Stimulated activated CD8-positive, alpha-beta memory T cell treated with anti-CD3 and anti-CD28 coated beads, Interleukin-2, amount 100 ng/mL, for 1 hour (primary cell): ENCODE measurements at places on chromosomes 4 and X.

- DNase-seq, result no peak
Observed at GRCh38 chrX:67723580-67724351, 179.9 kb downstream of the AR start.

- DNase-seq, result no peak
Observed at GRCh38 chr4:170671171-170671570, 581.4 kb upstream of the AADAT start.

DNA sequence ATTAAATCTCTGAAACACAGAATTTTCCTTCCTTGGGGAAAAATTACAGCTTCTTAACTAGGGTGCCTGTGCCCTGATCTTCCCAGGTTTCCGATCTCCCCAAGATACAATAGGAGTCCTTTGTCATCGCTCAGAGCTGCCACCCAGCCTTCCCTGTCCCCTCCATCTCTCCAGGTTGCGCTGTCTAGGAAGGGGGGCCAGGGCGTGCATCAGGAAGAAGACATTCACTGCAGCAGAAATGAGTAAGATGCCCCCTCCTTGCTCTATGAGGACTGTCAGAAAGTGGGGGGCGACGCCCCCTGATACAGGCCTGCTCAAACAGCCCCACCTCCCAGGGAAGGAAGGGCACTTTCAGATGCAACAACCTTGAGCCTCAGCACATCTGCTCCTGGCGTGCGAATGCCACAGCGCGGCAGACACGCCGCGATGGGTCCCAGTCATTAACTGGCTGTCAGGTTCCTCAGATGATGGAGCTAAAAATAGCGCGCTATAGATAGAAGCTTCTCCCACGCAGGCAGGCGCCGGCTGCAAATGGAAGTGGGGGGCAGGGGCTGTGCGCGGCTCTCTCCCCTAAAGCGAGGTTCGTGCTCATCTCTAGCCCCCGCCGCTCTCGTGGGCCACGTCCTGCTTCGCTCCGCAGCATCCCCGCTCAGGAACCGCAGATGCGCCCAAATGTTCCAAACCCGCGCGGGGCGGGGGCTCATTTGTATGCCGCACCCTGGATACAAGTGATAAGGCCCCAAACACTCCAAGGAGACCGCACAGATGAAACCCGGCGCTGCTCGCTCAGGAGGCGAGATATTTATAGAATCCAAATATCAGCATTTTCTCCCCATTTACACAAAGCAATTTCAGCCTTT lies 57.6 kb upstream of the LGI2 start:
- no peak for DNase-seq

GRCh38 chr4:76569706-76570105 lies 134.7 kb downstream of the SHROOM3 start:
- no peak for DNase-seq

DNA sequence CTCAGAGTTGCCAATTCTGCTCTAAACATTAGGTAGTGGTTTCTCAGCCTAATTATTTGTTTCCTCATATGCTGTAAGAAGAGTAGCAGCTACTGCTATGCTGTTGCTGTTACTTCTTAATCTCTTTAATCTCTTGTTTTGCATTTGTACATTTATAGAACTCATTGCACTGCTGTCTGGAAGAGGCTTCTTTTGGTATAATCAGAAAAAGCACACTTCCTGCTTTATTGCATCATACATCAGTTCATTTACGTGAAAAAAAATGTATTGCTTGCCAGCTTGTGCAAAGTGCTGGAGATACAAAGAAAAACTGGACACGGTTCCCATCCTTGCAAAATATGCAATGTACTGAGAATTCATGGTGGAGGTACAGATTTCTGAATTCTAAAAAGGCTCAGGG lies 332.0 kb downstream of the GRXCR1 start:
- DNase-seq, result no peak

- no peak for DNase-seq
Observed at GRCh38 chr4:15711762-15712161, 8.9 kb downstream of the BST1 start.

DNA sequence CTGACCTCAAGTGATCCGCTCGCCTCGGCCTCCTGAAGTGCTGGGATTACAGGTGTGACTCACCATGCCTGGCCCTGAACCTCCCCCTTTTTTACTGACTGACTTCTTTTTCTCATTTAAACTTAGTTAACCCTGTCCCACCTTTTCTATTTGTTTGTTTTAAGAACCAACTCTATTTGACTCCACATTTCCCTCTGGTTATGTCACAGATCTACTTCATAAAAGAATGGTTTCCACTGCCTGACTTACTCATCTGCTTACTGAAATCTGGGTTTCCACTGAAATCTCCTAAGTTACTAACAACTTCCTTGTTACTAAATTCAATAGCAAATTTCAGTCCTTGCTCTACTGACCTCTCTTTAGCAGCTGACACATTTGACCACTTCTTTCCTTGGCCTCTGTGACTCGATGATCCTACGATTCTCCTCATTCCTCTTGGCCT lies 28.0 kb upstream of the NSUN7 start:
- DNase-seq, result no peak

DNA sequence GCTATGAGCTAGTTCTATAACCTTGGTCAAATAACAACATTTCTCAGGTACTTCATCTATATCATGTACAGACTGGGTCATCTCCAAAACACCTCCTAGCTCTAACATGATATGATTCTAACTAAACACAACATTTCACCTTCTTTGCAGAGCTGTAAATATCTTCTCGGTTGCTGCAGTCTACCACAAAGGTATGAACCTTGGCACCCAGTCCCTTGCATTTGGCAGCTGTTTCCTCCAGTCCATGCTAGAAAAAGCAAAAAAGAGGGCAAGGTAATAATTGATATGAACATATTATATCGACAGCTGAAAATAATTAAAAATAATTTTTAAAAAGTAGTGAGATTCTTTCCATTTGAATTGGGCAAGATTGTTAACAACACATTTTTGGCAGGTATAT lies 8.9 kb downstream of the HSD17B11 start:
- DNase-seq, result no peak

DNA sequence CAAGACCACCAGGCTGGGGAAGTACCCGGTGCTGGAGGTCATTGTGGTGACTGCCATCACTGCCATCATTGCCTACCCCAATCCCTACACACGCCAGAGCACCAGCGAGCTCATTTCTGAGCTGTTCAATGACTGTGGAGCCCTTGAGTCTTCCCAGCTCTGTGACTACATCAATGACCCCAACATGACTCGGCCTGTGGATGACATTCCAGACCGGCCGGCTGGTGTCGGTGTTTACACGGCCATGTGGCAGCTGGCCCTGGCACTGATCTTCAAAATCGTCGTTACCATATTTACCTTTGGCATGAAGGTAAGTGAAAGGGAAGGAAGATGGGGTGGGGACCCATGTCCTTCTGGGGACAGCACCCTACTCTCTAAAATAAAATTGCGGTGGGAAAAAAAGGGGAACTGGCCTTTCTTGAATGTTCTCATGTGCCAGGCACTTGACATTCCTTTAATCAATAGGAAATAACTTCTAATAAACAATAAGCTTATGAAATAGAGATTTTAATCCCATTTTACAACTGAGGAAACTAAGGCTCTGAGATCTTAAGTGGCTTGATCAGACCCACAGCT lies 51.6 kb downstream of the CLCN4 start:
- DNase-seq, result no peak

DNA sequence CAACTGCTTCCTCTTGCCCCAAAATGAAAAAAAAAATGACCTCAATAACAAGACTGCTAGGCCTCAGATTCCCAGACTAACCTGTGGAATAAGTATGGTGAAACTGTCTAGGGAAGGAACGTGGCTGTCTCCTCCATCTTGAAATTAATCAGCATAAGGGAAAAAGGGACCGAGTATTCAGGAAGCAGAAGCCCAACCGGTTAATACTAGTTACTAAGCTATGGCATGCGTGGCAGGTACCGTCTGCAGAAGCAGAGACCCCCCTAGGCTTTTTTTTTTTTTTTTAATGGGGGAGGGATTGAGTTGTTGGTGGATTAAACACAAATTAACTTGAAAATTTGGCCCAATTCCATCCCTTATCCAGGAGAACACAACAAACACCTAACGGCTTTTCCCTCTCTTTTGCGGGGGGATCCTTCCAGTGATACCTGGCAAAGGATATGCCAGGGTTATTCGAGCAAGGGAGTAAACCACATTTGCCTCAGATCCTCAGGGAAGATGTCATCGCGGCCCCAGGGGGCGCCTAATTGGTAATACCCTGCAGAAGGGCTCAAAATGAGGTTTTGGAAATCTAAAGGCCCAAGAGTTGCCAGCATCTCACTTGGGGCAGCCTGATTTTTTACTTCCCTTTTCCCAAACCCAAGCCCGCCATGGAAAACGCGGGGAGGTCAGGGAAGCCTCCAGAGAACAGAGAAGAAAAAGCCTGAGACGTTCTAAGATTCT lies 893 bp downstream of the RLIM start:
- DNase-seq, result no peak

GRCh38 chr4:39710098-39710896 lies 12.4 kb downstream of the UBE2K start:
- no peak for DNase-seq

DNA sequence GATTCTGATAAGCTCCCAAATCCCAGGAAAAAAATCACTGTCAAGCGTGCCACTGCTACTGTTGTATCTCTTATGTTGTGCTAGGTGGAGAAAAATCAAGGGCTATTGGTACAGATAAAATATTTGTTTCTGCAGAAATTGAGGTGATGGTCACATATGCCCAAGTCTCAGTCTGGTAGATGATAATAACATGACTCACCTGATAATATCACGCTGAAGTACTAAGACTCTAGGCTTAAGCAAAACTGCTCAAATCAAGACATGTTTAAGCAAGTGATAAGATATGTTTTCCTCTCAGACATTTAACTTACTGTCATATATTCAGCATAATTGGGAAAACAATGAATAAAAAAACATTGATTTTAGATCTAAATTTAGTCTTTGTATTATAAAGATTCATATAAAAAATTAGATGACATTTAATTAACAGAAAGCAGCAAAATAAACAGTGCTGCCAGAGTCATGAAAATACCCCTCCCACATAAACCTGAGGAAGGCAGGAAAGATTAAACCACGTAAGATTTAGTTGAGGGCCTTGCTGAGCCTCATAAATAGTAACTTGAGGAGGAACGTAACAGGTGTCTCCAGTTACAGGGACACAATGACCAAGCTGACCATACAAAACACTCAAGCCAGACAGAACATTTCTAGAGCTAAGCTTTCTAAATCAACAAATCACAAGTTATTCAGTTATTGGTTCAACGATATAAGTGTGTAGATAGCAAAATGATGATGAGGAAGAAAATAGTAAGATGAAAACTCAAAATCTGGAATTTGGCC lies 143.5 kb downstream of the CHM start:
- DNase-seq, result no peak

DNA sequence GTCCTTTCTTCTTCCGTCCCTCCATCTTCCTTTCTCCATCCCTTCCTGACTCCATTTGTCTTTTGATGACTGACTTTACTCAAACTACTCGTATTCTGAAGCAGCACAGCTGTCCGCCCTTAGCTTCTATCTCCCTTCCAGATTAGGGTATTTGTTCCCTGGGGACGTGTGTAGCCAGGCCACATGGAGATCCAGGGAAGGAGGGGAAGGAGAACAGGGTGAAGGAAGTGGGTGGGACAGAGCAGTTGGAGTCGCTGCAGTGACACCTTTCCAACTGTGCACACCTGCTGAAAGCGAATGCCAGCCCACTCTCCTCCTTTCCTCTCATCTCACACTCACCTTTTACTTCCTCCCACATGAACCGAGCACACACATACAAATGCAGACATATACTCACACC lies 323.8 kb downstream of the DCTD start:
- no peak for DNase-seq

DNA sequence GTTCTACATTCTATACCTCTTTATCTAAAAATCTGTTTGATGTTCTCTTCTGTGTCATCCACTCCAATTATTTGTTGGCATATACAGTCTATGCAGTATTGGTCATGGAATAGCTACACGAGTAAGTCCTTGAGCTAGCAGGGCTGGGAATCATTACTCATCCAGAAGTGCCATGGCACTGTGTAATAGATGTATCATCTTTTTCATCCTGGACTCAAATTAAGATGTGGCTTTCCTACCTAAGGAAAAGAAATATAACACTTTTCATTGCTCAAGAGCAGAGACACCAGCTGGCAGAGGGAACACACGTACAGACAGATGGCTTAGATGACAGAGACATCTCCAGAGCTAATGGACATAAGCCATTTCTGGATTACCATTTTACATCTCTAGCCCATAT lies 159.8 kb downstream of the FAM13A start:
- no peak for DNase-seq

- no peak for DNase-seq
Observed at GRCh38 chr4:119663160-119663788, 34.7 kb upstream of the PDE5A start.

- DNase-seq, result no peak
Observed at GRCh38 chr4:98865059-98865458, 63.9 kb downstream of the EIF4E start.

- DNase-seq, result no peak
Observed at GRCh38 chrX:63761639-63762038, 23.4 kb downstream of the ARHGEF9 start.

DNA sequence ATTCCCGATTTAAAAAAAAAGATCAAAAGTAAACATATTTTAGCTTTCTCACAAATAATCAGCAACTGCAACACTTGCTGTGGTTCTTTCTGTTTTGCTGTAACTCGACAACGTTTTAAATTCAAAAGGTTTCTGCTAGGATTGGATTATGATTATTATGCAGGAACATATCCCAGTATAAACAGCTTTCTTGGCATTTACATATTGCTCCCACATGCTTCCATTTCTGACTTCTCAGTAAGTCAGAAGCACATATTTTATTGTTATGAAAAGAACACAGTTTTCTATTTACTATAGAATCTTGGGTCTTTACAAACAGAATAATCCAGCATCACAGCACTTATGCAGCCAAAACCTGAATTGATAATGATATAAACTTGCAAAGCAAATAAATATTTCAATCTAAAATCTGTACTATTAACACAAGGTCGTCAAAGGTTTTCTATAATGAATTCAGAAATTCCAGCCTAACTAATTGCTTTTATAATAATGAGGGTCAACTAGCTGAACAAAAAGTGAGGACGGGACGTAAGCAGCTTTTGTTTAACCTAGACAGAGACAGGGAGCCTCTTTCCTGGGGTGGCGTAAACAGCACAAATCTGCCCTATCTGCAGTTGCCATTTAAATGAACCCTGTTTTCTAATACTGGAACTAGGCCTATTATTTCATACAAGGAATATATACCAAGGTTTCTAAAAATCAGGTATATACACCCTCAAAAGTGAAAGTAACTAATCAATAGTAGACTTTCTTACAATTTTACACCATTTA lies 9.8 kb upstream of the PCDH18 start:
- no peak for DNase-seq

DNA sequence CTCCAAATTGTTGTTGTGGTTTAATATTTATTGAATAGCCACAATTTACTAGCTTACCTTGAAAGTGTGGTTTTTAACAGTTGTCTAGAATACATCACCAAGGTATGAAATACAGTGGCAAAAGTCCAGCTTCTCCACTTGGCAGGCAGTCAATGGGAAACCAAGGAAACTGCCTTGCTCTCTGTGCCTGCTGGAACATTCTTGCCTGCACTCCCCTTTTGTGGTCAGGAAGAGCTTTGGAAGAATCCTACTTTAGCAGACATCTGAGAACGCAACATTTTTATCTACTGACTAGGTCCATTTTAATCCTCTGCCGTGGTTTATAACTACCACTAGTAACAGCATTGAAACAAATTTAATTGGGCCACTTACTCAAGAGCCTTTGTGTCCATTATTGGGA lies 64.5 kb downstream of the TENM3 start:
- no peak for DNase-seq
